Astrocyte of the cerebellum (primary cell): ENCODE measurements at places on chromosomes 6 and 20.
A peak's percentile ranks its signal among the peaks of the same experiment; 100 is the strongest.

GRCh38 chr6:36840432-36841403, 1.5 kb upstream of the CPNE5 start:
- DNase-seq: no peak

DNA sequence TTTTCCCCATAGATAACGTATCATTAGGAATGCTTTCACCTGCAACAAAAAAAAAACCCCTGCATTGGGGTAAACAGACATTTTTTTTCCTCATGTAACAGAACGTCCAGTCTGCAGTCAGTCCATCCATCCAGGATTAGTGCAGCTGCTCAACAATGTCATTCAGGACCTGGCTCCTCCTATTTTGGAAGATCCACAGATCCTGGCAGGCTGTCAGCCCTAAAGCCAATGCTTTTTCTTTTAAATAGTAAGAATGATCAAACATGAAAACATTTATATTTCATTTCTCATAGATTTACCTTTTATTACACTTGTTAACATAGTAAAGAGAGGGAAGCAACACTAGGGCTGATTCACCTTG, 116.5 kb upstream of the CCDC28A start:
- DNase-seq: no peak

DNA sequence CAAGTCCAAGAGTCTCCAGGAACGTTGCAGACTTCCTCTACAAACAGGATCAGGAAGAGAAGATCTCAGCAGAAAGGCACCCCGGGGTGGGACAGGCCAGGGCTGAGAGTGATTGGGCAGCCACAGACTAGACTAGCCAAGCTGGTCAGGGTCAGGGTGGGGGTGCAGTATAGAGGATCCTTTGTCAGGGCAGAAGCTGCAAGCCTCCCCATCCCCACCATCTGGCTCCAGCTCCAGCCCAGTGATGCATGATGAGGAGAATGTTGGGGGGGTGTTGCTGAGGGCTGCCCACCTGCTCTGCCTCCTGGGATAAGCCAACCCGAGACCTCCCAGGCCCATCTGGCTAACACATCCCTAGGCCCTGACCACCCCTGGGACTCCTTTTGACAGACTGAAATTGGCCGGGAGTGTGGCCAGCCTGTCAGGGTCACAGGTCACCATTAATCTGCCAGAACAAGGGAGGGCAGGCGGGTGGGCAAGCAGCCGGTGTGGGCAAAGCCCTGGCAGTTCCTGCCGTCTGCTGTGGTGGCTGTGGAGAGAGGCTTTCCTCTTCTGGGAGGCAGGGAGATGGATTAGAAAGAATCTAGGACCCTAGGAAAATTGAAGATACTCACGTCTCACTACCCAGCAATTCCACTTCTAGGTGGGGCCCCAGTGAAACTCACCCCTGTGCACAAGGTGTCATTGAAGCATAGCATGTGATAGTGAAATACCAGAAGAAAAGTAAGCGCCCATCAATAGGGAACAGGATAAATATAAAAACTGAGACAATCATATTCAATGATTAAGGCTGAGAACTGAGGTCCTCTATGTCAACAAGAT, 22.1 kb upstream of the SNTA1 start:
- DNase-seq: no peak

DNA sequence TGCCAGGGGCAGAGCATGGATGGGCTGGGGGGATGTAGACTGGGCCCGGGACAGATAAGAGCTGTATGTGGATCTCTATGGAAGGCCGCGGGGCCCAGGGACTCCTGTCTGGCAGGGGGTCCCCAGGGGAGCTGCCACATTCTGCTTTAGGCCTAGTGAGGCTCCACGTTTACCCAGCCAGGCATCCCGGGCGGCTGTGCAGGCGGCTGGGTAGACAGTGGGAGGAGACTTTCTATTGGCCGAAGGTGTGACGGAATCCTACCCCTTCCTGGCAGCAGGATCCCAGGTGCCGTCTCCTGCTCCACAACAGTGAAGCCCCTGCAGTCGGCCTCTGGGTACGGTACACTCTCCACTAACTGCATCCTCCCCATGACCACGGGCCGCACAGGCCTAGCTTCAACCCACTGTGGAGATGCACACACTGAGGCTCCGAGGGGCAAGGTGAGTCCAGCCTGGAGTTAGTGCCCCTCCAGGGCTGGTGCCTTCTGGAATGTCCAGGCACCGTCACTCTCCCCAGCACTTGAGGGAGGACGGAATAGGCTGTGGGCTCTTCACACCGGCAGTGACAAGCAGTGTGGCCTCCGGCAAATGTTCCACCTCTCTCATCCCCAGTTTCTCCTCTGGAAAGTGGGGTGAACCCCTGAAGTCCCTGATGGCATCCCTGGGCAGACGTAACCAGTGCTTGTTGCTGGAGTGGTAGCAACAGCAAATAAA, 36.8 kb upstream of the ZBP1 start:
- DNase-seq: no peak

DNA sequence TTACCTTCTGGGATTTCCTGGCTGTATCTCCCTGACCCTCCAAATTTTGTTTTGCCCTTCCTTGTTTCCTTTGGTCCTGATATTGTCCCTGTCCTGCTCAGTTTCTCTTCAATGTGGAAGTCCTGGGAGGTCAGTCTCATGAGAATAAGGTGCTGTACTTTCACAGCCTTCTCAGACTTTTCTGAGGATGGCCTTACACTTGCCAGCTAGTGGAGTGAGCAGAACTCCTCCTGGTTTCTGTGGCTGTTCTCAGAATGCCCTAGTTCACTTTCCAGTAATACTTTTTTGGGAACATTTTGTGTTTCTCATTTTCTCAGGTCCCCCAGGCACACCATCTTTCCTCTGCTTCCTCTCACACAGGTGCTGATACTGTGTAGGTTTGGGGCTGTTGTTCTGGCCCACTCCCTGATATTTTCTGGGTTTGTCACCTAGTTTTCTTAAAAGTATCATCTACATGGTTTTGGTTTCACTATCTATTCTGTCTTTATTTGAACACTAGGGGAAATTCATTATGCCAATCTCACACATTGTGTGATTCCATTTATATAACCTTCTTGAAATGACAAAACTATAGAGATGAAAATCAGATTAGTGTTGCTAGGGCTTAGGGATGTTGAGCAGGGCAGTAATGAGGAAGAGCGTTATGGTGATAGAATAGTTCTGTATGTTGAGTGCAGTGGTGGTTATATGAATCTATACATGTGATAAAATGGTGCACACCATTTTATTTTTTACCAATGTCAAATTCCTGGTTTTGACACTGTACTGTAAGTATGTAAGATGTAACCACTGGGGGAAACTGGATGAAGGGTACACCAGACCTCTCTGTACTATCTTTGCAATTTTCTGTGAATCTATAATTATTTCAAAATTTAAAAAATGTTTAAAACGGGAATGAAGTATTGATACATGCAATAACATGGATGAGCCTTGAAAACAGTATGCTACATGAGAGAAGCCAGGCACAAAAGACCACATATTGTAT, 27.2 kb upstream of the BRPF3 start:
- DNase-seq: no peak

- DNase-seq: peak; percentile 76
Observed at GRCh38 chr6:135498185-135498841, 773 bp upstream of the AHI1 start.

DNA sequence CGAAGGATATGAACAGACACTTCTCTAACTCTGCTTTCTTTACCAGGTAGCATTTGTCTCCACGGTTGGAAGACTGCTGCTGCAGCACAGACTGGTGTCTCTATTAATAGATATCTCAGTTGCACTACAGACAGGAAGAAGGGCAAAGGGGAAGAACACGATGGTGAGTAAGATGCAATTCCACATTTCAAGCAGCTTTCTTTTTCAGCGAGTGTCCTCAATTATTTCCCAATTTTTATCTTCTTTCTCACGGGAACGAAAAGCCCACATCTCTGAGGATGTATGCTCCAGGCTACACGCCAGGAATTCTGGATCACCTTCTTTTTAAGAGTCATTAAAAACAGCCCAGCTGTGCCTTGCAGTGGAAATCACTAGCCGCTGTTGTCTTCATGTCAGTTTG, 311.6 kb upstream of the ECI2 start:
- DNase-seq: no peak

DNA sequence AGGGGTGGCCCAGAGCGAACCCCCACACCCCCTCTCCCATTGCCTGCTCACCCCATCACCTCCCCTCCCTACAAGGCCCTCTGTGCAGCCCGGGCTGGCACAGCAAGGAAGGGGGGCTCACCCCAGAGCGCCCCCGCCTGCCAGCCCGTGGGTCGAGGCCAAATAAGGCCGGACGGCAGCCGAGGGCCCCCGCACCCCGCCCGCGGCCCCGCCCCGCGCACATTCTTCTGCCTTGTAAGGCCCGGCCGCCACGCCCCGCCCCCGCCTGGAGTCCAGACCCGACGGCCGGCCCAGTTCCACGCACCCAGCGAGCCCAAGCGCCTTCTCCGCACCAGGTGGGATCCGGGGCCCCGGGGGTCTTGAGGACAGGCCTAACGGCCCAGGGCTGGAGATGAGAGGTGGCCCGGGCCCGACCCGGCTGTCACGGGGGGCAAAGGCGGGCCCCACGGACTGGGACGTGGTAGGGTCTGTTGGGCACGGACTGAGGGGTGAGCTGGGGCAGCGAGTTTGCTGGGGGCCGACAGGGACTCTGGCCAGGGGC, at the start of gene MYL9:
Gene MYL9, plus strand, starts transcription at position 293 of the 541 bp plus-strand sequence. CDS start 3,366 bp downstream, outside the sequence.
- no peak for DNase-seq

DNA sequence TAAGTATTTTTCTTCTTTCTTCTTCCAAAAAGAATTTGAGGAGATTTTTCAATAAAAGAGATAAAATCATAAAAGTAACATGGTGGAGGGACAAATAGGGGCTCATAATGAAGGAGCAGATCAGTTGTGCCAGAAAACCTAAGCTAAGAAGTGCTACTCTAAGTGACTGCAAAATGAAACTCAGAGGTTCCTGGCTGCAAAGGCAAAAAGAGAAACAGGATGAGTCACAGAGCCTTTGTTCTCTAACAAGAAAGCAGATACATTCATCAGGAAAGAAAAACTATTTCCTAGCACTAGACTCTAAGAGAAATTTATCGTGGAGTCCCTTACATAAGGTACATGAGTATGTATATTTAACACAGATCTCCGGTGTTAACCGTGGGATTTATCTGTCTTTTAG, 49.8 kb downstream of the TSHZ2 start:
- no peak for DNase-seq

- no peak for DNase-seq
Observed at GRCh38 chr20:52746190-52746589, 226.0 kb upstream of the TSHZ2 start.

DNA sequence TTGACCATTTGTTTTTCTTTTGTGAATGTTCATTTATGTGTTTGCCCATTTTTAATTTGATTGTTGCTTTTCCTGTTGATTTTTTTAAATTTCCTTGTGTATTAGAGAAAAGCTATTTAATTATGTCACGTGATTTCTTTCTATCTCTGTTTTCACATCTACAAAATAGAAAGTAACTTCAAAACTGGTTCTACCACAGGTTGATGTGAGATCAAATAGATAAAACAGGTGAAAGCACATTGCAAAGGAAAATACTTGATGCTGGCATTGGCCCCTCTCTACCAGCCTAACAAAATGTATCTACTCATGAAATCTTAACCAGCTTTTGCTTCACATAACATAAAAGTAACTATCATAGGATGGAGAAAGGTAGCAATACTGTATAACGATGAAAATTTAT, 129.2 kb downstream of the TMEM242 start:
- no peak for DNase-seq

DNA sequence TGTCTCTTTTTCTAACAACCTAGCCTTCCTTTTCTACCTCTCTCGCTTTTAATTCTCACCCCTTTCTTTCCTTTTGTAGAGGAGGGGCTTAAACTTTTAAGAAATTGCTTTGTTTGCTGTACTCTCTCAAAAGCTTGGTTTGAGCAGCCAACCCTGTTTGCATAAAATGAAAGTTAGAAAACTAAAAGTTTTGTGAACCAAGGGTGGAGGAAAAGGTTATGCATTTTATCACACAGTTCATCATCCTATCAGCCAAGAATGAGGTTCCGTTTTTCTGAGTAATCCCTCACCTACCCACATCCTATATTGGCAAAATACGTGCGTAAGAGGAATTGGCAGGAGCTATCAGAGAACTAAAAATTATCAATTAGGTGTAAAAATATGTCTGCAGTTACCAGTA, 42.8 kb upstream of the LOC128125822 start:
- peak; percentile 0 for DNase-seq

DNA sequence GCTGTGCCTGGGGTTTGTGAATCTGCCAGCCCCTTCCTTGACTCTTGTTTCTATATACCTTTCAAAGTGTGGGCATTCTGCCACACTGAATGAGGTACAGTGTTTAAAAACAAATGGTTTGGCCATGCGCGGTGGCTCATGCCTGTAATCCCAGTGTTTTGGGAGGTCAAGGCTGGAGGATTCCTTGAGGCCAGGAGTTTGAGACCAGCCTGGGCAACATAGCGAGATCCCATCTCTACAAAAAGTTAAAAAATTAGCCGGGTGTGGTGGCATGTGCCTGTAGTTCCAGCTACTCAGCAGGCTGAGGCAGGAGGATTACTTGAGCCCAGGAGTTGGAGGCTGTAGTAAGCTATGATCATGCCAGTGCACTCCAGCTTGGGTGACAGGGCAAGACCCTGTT, 5.8 kb downstream of the FAM83D start:
- no peak for DNase-seq

DNA sequence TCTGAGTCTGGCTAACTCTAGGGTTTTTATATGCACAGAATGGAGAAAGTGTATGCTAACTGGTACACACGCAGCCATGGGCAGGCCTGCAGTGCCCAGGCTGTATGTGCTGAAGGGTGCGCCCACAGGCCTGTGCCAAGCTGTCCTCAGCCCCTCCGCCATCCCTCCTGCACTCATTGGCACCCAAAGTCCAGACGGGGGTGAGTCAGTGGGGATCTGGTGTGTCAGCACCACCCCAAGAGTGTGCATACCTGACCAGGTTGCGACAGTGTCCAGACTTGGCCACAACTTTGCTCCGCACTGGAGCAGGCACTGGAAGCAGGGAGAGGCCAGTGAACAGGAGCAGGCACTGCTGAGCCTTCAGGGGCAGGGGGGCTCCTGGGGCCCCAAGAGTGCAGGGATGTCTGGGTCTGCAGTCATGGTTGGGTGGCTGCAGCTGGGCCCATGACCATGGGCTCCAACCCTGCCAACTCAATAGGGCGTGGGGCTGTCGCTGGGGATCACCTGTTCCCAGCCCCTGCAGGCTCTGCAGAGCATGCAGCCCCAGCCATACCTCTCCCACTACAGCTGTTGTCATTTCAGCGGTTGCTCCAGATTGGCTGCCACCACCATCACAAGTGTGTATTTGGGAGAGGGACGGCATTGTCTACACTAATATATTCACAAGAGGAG, 717.8 kb downstream of the EPHA7 start:
- no peak for DNase-seq
